ENCODE measurements at places on chromosomes 4 and X.

- DNase-seq: peak; percentile 7
Observed at GRCh38 chr4:15783676-15784075, 5.5 kb downstream of the CD38 start.

- peak; percentile 85 for DNase-seq
Observed at GRCh38 chr4:14994242-14994641, 8.0 kb upstream of the CPEB2 start.

DNA sequence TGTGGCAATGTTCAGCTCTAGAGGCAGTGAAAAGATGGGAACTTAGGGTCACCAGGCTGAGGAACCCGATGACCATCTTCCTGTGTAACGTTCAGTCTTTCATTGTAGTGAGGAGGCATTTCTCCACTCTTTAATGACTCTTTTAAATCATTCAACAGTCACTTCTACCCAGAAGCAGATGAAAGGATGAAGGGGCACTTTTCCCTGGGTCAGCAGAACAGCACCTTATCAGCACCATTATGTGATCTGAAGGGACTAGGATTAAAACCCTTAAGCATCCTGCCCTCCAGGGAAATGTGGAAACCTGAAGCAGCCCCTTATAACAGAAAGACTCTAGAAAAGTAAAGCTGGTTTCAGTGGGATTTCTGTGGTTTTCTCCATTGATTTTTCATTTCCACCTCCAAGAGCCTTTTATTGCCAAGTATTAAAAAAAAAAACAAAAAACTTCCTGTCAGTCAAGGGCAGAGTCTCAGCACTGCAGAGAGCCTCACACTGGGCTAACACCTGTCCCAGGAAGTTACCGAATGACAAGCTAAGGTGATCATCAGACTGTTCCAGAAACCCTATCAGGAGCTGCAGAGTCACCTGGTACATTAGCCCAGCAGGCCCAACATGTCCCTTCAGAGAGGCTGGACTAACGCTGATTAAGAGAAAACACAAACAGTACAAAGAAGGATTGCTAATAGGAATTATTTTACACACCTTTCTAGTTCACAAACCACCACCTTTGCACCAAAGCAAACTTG is 185.9 kb downstream of the SHROOM3 start:
- DNase-seq: no peak

DNA sequence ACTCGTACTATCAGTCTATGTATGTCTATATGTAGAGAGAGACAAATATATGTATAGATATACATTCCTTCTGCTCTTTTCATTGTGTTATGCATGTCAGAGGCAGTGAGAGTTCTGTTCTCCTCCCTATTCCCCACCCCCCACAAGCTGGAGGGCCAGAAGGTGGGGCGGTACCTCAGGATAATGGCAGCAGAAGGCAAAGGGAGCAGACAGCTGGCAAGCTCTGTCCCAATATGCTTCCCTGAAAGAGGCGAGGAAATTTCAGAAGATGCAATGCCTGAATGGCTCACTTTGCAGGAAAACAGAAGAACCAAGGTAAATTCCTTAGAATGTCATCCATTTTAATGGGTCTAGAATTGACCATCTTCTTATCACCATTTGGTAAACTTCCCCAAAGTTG is 114.4 kb downstream of the NAA11 start:
- DNase-seq: no peak

- DNase-seq: no peak
Observed at GRCh38 chr4:150573534-150573933, 8.4 kb upstream of the MAB21L2 start.

GRCh38 chrX:11965436-11965835 is 172.8 kb upstream of the FRMPD4 start:
- no peak for DNase-seq

DNA sequence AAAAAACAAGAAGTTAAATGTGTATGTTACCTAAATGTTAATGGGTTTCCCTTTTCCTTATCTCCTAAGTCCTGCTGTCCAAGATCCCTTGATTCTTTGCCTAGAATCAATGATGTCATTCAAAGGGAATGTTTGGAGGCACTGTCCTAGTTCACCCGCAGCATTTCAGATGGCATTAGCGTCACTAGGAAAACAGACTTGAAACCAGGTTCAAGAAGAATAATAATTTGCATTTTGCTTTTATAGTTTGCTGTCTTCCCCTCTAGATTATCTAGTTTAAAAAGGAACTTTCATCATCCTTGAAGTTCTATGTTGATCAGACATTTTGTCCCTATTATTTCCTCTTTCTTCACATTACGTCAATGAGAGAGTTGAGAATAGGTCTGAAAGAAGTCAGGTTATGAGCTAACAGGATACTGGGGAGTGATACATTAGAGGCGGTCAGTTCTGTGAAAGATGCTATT is 234.1 kb upstream of the PGRMC2 start:
- DNase-seq: peak; percentile 7

DNA sequence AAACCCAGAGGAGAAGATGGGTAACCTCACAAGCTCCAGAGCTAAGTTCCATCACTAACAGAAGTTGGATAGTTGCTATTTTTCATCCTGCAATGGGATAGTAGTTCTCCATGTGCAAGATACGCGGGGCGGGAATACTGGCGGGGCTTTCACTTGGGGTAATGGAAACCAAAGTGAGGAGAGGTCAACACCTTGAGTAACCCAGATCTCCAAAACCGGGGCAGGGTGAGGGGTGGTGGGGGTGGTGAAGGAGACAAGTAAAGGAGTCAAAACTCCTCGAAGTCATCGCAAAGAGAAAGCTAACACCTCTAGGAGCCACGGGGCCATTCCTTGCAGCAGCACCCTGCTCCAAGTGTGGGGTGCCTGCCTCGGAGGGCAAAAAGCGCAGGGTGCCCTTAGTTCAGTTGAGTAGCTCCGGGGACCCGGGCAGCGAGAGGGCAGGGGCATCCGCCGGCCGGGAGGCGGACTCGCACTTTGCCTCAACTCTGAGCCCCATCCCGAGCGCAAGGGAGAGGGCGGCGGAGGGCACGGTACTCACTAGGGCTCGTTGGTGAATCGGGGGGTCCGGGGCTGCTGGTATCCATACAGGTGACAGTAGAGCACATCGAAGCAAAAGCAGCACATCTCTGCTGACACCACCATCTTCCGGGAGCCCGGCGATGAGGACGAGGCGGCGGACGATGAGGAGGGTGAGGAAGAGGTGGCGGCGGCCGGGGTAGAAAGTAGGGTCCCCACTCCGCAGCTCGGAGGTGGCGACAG is 645 bp downstream of the AMMECR1 start:
- no peak for DNase-seq

- no peak for DNase-seq
Observed at GRCh38 chr4:93776386-93777080, 52.0 kb upstream of the ATOH1 start.

DNA sequence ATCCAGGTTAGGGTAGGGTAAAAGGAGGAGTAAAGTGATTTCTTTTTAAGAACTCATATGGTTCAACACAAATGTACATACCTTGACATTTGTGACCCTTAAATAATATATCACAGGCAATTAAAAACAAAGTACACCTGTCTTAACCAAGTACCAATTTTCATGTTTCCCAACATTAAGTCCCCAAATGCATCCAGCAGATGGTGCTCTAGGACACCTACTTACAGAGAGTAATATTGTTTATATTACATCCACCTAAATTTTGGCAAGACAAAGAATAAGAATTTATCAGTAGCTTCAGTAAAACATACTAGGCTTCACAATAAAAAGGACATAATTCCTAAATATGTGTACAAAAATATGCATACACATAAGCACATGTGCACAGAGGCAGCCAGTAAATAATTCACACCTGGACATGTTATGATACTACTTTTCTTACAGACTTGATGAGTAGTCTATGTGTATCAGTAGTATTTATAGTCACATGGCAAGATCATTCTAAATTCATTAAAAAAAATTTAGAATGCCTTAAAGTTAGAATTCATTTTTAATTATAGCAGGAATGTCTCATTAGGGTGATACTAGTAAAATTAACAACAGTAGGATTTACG is 219.7 kb downstream of the DCLK2 start:
- DNase-seq: peak; percentile 38

DNA sequence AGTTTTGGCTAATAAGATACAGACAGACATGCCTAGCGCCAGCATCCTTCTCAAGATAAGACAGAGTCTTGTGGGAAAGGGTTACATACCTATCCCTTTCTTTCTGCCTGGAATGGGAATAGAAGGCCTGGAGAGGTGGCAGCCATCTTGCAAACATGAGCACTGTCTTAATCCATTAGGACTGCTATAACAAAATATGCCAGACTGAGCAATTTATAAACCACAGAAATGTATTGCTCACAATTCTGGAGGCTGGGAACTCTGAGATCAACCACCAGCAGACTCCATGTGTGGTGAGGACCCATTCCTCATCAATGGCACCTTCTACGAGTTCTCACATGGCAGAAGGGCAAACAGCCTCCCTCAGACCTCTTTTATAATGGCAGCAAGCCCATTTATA is 26.5 kb upstream of the NEIL3 start:
- DNase-seq: no peak

DNA sequence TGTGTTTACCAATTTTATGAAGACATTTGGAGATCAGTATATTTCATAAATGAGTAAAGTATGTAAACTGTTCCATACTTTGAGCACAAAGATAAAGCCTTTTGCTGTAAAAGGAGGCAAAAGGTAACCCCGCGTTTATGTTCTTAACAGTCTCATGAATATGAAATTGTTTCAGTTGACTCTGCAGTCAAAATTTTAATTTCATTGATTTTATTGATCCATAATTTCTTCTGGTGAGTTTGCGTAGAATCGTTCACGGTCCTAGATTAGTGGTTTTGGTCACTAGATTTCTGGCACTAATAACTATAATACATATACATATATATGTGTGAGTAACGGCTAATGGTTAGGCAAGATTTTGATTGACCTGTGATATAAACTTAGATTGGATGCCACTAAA is 1.9 kb downstream of the FMR1 start:
- DNase-seq: no peak

Data from MV-4-11 (cell line).